Right renal pelvis (tissue), 4 donors: ENCODE measurements at places on chromosomes 4 and X. TPM values are rescaled to one million over a fixed set of nuclear protein-coding genes. Genes with fewer than 3 reads are reported as not detected.

Gene IQCM
- polyA plus RNA-seq, result not detected

Gene PLXNB3
- polyA plus RNA-seq, result 0.82 TPM

Gene FAM47E
- 9.6 TPM for polyA plus RNA-seq

Gene XK
- polyA plus RNA-seq, result 1.3 TPM

Gene GPR34
- 1.6 TPM for polyA plus RNA-seq

Gene TXK
- 2.3 TPM for polyA plus RNA-seq

Gene ZBED1
- 44.0 TPM for polyA plus RNA-seq

Gene ASMT
- polyA plus RNA-seq, result 0.08 TPM

Gene APLN
- 5.7 TPM for polyA plus RNA-seq

Gene CDS1
- 33.8 TPM for polyA plus RNA-seq

Gene HTR2C
- 1.1 TPM for polyA plus RNA-seq

Gene AKAP4
- polyA plus RNA-seq, result 0.14 TPM

Gene FAM13A
- 34.0 TPM for polyA plus RNA-seq
